ENCODE measurements at places on chromosomes 7 and 10.

DNA sequence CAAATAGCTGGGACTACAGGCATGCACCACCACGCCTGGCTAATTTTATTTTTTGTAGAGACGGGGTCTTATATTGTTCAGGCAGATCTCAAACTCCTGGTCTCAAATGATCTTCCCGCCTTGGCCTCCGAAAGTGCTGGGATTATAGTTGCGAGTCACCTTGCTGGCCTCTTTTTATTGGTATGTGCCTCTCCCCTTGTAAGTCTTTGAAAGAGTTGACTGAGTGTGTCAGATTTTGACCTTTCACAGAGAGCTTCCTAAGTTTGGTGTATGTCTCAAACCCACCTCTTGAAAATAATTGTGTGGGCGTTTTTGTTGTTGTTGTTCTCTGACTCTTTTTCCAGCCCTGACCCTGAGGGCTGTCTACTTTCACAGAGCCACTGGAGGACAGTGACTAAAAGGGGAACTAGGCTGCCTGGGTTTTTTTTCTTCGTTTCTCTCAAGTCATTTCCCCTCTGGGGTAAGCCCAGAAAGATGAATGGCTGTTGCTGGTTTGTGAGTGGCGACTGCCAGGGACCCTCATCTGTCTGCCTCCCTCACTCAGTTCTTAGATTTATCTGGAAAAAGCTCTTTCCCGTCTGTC is 262.8 kb downstream of the ZEB1 start:
- DNase-seq, result no peak

- DNase-seq, result no peak
Measured at GRCh38 chr10:1638889-1639419, 98.4 kb downstream of the ADARB2 start.

DNA sequence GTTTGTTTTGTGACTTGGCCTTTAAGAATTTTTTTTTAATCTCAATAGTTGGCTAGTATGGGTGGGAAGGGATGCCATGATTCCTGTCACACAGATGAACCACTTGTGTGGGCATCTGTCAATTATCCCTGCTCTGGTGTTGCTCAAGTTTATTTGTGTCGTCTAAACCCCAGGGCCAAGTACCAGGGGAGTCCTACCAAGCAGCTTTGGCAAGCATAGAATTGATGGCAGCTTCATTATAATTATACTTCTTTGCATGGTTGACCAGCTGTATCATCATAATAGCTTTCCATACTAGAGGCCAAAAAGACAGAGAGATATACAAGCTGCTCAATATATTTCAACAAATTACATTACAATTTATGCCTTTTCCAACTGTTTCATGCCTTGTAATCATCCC is 30.4 kb downstream of the SUGCT start:
- DNase-seq, result no peak

DNA sequence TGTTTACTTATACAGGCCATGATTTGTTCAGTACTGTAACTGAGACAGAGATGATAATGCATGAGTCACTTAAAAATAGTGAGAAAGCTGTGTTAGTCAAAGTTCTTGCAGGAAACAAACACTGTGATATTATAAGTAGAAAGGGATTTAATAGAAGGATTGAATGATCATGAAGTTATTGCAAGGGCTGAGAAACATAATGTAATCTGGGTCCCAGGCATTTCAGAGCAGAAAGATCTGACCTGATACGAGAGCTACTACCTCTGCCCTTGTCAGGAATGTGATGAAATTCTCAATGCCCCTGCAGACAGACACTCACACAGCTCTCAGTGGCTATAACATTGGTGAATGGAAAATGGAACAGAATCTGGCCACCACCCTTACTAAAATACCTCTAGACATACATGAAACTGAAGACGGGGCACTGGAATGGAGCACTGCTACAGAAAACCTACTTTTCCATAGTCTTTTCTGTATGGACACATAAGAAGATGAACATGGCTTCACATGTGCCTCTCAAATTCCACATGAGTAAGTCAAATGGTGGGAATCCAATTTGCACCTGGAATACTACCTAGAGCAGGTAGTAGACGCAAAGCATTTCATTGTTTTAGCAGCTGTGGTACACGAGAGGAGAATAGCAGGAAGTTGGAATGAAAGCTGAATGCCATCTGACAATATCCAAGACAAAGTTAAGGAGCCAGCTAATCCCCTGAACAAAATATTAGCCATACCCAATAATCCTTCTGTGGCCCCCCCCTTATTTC is 19.1 kb upstream of the VWDE start:
- no peak for DNase-seq

DNA sequence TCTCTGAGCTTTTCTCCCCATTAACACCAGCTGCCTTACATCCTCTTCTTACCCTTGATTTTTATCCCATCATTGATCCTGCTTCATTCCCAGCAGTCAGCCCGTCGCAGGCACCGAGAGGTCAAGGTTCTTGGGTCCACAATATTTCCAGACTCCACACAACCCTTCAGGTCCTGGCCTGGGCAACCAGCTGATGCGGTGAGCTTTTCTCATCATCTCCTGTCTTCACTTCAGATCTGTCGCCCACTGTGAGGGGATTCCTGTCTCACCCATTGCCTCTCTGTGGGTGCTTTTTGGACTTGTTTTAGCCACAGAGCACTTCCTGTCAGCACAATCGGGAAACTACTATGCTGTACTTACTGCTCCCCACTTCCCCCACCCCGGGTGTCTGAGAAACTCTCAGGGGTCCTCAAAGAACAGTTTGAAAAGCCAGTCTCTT is 8.4 kb upstream of the PVRIG start:
- no peak for DNase-seq

- no peak for DNase-seq
Measured at GRCh38 chr10:5817322-5818047, 4.3 kb upstream of the GDI2 start.

DNA sequence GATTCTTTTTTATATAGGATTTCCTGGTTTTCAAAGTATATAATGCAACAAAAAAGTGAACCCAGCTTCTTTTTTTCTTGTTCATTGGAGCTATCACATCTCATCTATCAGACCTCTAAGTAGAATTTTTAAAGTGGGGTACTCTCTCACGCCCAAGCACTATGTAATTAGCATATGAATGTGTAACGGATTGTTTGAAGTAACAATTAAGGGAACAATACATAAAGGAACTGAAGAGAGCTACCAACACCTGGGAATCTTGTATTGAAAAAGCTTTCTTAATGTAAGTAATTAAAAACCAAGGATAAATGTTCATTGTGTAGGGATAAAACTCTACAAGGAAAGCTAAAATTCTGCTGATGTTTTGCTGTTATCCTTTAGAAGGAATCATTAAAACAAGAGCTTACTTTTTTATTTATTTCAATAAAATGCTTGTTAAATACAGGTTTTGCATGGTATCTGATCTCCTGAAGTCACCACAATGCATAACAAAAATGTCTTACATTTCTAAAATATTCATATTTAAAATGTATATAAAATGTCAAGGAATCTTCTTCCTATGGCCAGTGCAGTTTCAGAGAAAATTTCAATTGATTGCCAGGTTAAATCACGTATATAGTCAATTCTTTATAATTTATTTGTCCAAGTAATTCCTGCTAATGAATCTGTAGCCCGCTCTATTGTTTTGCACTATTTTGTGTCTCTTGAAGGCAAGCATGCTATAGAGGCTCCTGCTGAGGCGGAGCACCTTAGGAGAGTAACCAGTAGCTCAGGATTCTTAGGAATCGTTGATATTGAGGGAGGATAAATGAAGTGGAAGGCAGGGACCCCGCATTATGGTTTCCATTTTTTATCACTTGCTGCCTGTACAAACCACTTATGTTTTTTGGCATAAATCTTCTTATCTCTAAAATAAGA is 51.6 kb downstream of the PTPRZ1 start:
- no peak for DNase-seq

GRCh38 chr7:24283554-24283896 is 465 bp upstream of the NPY start:
- no peak for DNase-seq

DNA sequence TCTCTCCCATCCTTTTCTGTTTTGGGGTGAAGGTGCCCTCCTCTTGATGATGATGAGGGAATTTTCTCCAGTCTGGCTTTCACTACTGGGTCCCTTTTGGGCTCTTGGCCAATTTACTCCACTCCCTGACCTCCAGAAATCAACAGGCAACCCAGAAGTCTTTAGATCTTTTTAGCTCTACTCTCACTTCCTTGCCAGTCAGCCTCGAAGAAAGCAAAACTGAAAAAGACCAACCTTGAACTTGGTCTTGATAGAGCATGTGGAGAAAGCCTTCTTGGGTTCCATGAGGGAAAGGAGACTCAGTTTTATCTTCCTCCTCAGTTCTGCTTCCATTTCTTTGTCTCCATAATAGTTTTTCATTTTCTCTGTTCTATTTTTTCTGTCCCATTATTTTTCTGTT is 91.4 kb upstream of the NPVF start:
- DNase-seq, result no peak

DNA sequence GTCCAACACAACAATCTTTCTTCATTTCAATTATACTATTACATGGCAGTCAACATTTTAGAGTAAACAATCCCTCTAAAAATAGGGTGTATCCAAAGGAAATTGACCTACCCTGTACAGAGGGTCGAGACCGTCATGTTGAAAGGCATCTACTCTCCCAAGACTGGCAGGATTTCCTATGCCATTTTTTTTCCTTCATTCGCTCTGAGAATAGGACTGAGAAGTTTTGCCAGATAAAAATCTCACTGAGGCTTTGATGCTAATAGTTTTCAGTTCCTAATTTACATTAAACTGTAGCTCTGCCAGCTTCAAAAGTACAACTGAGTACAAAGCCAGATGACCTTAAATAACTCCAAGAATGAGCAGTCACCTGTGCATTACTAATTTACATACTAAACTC is 84.5 kb upstream of the SEMA3C start:
- no peak for DNase-seq

- DNase-seq, result peak; percentile 40
Measured at GRCh38 chr10:101693978-101694673, 844 bp downstream of the FBXW4 start.

GRCh38 chr10:52566471-52567246 is 205.9 kb downstream of the MBL2 start:
- DNase-seq, result peak; percentile 7

- DNase-seq, result peak; percentile 63
Measured at GRCh38 chr7:29189743-29190201, 4.8 kb upstream of the CHN2 start.

DNA sequence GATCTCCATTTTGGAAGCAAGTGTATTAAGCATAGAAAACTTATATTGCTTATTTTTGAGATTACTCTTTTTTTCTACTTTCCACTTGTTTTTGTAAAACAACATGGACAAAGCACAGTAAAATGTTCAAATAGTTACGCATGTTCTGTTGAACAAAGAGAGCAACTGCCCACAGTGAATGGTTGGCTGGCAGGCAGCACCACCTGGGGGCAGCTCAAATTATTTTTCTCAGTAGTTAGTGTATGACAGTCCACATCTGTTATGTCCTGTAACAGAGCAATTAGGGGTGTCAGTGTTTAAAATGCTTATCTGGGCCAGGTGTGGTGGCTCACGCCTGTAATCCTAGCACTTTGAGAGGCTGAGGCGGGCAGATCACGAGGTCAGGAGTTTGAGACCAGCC is 46.1 kb upstream of the CACUL1 start:
- DNase-seq, result no peak

DNA sequence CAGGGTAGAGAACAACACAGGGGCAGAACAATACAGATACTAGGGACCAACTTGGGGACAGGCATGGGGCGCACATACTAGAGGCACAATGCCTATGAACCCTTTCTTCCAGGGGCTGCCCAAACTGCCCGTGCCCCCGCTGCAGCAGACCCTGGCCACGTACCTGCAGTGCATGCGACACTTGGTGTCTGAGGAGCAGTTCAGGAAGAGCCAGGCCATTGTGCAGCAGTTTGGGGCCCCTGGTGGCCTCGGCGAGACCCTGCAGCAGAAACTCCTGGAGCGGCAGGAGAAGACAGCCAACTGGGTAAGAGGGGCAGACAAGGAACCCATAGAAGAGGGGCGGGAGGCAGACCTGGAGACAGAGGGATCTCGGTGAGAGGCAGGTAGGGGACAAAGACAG is 5.8 kb downstream of the CHAT start:
- no peak for DNase-seq

GRCh38 chr7:47493976-47494911 is 87.7 kb downstream of the TNS3 start:
- DNase-seq, result peak; percentile 71

GRCh38 chr7:32058002-32058401 is 12.2 kb downstream of the PDE1C start:
- DNase-seq, result no peak

GRCh38 chr10:3213208-3213607 is 40.6 kb upstream of the PITRM1 start:
- DNase-seq, result no peak

DNA sequence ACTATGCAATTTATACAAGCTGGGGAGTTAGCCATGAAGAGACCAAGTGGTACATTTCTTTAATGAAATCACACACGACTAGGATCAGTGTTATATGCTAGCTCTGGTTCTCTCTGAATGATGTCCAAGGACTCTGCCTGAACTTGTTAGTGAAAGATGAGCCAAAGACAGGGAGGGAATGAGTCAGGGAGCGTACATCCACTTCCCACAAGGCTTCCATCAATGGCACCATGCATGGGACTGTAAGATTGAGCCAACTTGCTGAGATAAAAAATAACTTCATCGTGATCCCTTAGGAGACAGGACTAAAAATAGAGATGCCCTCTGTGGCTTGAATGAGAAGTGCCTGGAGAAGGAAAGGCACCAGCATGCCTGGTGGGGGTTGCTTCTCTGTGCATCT is 629.7 kb downstream of the ACTR3B start:
- no peak for DNase-seq

- DNase-seq, result no peak
Measured at GRCh38 chr10:103890194-103890658, 27.8 kb downstream of the STN1 start.

DNA sequence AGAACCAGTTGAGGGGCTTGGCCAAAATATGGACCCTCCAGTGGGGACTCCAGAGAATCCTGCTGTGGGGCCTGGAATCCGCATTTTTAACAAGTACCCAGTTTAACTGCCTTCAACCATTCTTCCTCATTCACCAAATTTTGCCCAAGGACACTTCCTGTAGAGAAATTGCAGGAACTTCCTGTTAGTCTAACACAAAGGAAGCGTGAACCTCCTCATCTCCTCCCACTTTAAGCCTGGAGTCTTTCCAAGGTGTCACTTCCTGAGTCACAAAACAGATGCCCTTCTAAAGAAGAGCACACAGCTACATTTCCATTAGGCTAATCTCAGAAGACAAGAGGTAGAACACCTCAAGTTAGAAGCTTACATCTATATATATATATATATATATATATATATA is 188.4 kb downstream of the PPP1R17 start:
- peak; percentile 31 for DNase-seq
